ENCODE measurements at places on chromosomes 4 and X.
A peak's percentile ranks its signal among the peaks of the same experiment; 100 is the strongest.

- DNase-seq: no peak
These were observed 405.0 kb downstream of the BCOR start for GRCh38 chrX:39692796-39693195.

DNA sequence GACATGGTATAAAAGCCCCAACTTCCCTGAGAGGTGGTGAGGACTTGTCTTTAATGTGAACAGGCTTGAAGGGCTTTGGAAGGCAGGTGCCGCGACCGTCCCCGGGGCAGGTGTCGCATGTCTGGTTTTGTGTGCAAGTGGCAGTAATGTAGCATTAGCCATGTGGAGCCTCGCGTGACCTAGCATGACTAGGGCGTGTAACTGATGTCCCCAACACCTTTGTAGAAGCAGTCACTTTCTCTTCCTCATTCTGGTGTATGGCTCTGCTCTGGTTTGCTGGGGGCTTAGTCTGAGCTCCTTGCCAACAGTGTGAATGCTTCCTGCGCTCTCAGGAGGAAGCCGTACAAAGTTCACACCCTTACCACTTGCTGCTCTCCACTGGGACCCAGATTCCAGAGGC is 145.7 kb downstream of the AMMECR1 start:
- no peak for DNase-seq

GRCh38 chrX:67408423-67409079 is 135.3 kb upstream of the AR start:
- DNase-seq: no peak

DNA sequence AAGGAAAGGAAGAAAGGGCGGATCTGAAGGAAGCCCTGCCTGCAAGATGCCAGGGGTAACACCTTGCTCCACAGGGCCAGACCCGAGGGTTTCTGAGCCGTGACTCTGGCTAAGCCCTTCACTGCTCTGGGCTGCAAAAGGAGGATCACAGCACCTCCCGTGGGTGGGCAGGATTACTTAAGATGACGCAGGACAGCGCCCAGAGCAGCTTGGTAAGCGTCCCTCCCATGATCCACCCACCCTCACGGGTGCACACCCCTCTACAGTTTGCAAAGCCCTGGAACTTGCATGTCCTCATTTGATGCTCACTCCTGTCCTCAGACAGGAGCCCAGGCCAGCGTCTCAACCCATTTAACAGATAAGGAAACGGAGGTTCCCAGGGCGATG is 64.9 kb downstream of the CRMP1 start:
- no peak for DNase-seq

DNA sequence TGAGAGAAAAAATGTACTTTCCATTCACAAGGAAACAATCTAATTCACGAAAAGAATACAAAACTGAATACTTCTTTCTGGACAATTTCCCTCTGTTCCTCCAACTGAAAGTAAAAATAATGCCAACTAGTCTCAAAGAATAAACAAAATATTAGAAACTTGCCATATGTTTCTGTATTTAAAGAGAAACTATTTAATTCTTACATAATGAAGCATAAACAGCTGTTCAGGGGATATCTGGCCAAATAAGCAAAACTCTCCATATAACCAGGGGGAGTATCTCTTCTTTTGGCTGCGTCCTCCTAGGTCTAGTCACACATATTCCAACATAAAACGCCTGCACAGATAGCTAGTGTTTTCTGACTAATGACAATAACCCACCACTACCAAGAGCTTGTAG is 805 bp downstream of the GATB start:
- no peak for DNase-seq

GRCh38 chr4:19905024-19905423 is 346.7 kb upstream of the SLIT2 start:
- DNase-seq: no peak

DNA sequence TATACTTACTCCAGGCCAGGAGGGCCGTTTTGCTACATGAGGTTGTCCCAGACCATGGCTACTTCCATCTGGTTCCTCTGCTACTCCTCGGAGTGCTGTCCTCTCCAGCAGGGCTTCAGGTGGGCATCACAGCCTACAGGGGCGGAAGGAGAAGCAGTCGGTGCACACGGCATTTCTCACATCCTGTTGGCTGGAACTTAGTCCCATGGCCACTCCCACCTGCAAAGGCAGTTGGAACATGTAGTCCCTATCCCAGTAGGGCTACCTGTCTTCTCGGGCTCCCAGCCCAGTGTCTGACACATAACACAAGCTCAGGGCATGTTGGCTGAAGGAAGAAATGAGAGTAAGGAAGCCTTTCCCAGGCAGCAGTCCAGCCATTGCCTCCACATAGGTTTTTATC is 7.7 kb upstream of the STK32B start:
- DNase-seq: no peak

GRCh38 chrX:6226596-6227452 is 1.8 kb downstream of the NLGN4X start:
- DNase-seq: peak; percentile 15

GRCh38 chr4:152586668-152587067 is 50.8 kb upstream of the FBXW7 start:
- DNase-seq: no peak

DNA sequence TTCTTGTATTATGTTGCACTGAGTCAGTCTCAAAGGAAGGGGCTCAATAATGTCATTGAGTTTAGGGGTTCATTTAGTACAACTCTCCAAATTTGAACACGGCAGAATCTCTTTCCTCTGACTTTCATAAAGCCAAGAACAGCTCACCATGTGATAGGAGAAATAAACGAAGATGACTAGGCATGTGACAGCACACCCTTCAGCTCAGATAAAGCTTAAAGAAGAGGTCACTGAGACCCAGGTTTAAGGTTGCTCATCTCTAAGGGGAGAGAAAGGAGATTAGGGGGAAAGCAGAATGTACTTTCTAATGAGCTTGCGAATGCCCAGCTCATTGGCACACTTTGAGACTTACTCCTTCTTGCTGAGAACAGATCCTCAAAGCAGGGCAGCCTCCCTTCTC is 89.0 kb downstream of the PLAC1 start:
- no peak for DNase-seq

DNA sequence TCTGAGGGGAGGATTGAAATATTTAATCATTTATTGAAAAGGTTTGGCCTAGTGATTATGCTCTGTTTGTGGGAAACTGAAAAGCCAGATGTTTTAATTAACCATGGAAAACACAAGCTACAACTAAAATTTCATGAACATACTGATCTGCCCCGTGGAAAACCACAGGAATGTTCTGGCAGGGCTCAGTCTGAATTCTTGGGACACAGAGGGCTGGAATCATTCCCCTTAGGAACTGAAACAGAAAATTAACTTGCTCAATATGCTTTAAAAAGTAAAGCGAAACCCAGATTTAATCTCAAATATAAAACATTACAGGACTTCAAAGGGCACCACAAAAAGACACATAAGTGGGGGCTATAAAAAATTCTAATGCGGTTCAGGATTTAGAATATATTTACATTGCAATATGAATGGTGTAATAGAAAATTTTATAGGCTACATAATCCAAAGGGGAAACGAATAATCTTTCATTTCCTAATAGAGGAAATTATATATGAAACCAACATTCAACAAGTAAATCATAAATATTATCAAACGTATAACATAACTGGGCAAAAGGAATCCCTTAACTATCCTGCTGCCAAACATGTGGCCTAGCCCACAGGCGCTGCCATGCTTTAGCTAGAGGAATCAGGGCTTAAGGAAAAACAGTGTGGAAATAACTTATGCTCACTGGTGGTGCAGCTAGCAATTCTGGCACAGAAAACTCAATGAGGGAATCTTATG is 70.9 kb downstream of the APBB2 start:
- no peak for DNase-seq

- no peak for DNase-seq
These were observed 54.3 kb downstream of the TSC22D3 start for GRCh38 chrX:107721318-107721717.

DNA sequence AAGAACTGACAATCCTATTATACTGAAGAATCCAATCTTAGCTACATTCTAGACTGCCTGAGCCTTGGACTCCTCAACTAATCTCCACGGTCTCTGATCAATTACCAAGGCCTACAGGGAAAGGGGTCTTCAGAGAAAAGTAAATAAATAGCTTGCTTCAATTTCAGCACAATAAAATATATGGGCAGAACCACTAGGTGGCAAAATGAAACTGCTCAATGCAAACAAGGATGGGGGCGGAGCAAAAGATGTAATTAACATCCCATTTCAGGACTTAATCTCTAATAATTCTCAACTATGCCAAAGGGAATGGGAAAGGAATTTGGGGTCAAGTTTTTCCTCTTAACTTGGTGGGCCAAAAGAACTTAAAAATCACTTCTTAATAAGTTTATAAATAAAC is 78.4 kb upstream of the MAP3K15 start:
- DNase-seq: peak; percentile 4

GRCh38 chr4:7638984-7639789 is 204.5 kb upstream of the PSAPL1 start:
- DNase-seq: no peak

GRCh38 chr4:127379499-127379898 is 253.3 kb upstream of the INTU start:
- no peak for DNase-seq

DNA sequence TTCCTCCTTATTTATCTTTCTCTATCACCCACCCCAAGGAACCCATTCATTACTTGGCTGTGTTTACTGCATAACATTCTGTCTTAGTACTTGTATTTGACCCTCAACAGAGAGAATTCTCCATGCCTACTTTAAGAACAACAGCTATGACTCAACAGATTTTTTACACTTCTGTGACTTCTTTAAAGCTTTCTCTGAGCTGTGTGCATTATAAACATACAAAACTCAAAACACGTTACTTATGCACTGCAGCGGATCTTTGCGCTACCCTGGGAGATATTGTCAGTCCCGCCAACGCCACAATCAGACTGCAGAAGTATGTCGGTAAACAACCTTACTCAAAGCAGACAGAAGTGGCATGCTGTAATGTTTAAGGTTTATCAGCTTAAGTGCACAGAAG is 35.1 kb downstream of the PRKX start:
- DNase-seq: peak; percentile 6

GRCh38 chr4:145883101-145883694 is 55.4 kb downstream of the ZNF827 start:
- no peak for DNase-seq

DNA sequence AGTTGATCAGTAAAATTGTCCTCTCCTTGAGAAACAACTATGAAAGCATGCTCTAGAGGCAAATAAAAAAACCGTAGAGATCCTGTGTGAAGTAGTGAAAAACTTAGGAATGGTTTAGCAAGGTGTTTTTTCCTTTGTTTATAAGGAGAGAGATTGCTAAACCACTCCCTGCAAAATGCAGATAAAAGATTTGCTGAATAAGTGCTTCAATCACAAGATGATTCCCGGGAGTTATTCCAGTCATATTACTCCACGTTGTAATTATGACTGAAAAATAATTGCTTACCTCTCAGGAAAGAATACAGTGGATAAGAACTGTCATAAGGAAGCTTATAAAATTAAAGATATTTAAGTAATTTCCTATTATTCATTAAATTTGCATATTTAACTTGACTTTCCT is 2.8 kb downstream of the GK start:
- no peak for DNase-seq

DNA sequence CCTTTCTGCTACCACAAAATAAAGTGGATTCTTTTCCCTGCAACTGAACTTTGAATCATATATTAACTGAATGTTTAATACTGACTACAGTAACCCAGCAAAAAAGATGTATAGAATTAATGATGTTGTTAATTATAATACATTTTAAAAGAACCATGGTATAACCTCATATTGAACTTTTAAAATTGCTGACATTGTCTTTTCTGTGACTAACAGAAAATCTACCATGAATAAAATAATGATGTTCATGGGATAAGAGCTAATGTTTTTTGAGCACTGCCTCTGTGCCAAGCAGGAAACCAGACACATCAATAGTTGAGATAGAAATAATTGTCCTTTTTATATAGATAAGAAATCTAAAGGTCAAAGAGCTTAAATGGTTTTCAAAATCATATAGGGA is 691.9 kb downstream of the PDHA2 start:
- DNase-seq: no peak

GRCh38 chr4:145909281-145909715 is 29.3 kb downstream of the ZNF827 start:
- no peak for DNase-seq

- DNase-seq: no peak
These were observed 32.9 kb upstream of the PDGFC start for GRCh38 chr4:157004279-157005161.

- no peak for DNase-seq
These were observed 80.7 kb upstream of the GPM6B start for GRCh38 chrX:13897566-13897965.

DNA sequence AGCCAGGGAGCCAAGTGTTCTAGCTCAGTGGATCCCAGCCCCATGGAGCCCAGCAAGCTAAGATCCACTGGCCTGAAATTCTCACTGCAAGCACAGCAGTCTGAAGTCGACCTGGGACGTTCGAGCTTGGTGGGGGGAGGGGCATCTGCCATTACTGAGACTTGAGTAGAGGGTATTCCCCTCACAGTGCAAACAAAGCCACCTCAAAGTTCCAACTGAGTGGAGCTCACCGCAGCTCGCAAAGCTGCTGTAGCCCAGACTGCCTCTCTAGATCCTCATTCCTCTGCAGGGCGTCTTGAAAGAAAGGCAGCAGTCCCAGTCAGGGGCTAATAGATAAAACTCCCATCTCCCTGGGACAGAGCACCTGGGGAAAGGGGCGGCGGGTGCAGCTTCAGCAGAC is 226.3 kb downstream of the ZIC3 start:
- DNase-seq: no peak

DNA sequence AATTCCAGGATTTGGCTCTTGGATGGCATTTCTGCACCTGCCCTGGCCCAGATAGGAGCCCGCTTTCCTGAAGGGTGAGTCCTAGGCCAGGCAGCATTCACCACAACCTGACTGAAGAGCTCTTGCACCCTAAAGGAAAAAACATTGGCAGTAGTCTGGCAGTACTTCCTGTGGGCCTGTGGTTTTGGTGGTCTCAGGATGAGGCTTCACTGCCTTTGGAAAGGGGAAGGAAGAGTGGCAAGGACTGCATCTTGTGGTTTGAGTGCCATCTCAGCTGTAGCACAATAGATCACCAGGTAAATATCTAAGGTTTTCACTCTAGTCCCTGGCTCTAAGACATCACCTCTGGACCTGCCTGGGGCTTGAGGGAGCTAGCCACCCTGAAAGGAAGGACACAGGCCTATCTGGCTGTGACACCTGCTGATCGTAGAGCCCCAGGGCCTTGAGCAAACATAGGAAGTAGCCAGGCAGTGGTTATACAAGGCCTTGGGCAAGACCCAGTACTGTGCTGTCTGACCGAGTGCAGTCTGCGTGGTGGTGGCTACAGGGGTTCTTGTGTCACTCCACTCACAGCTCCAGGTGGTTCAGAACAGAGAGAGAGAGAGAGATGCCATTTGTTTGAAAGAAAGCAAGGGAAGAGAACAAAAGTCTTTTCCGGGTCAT is 28.5 kb upstream of the PRRG1 start:
- no peak for DNase-seq

DNA sequence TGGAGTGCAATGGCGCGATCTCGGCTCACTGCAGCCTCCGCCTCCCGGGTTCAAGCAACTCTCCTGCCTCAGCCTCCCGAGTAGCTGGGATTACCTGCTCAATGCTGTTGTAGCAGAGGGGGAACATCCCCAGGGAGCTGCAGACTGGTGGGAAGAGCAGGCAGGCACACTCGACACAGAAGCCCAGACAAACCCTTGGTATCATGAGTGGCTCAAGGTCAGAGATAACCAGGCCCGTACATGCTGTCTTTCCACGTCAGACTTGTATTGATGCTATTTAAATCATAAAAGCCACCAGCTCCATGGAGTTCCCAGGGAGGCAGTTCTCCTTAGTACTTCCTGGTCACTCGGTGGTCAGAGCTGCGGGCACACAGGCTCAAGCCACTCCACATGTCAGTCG is 33.2 kb downstream of the TRIML2 start:
- DNase-seq: no peak

GRCh38 chr4:42149004-42149403 is 3.5 kb downstream of the BEND4 start:
- no peak for DNase-seq

All from NCI-H345 (cell line).